ENCODE measurements at places on chromosomes 11 and 22.

DNA sequence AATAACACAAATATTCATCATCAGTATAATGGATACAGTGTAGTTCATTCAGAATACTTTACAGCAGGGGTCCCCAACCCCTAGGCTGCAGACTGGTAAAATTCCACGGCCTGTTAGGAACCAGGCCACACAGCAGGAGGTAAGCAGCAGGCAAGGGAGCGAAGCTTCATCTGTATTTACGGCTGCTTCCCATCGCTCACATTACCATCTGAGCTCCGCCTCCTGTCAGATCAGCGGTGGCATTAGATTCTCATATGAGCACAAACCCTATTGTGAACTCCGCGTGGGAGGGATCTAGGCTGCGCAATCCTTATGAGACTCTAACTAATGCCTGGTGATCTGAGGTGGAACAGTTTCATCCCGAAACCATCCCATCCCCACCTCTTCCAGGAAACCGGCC lies 125.1 kb downstream of the SERGEF start:
- DNase-seq: no peak

DNA sequence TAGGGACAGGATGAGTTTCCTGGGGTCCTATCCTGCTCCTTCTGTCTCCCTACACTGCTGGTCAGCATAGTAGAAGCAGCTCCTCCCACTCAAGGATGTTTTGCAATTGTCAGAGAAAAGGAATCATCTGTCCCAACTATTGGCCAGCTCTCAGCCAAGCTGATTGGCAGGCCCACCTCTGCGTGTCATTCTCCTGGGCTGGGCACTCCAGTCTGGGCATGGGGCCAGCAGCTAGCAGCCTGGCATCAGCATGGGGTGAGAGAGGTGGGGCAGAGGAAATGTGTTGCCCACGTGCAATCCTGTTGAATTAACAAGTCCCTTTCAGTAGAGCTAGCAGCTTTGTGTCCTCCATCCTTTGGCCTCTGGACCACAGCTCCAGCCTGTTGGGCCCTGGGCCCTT lies 14.1 kb downstream of the ANKK1 start:
- DNase-seq: no peak

DNA sequence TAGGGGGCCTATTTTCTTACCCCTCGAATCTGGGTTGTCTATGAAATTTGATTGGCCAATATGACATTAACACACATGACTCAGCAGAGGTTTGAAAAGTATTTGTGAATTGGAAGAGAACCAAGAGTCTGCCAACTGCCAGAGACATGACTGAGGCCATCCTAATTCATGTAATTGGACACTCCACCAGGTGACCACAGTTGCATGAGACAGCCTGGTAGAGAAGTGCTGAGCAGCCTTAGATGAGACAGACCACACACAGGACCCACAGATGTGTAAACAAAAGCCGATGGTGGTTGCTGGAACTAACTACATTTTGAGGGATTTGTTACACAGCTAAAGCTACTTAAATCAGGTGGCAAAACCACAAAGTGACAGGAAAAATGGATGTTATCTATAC lies 855 bp upstream of the MS4A5 start:
- DNase-seq: no peak

DNA sequence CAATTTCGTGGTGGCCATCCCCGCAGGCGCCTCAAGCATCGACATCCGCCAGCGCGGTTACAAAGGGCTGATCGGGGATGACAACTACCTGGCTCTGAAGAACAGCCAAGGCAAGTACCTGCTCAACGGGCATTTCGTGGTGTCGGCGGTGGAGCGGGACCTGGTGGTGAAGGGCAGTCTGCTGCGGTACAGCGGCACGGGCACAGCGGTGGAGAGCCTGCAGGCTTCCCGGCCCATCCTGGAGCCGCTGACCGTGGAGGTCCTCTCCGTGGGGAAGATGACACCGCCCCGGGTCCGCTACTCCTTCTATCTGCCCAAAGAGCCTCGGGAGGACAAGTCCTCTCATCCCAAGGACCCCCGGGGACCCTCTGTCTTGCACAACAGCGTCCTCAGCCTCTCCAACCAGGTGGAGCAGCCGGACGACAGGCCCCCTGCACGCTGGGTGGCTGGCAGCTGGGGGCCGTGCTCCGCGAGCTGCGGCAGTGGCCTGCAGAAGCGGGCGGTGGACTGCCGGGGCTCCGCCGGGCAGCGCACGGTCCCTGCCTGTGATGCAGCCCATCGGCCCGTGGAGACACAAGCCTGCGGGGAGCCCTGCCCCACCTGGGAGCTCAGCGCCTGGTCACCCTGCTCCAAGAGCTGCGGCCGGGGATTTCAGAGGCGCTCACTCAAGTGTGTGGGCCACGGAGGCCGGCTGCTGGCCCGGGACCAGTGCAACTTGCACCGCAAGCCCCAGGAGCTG lies 24.8 kb downstream of the ADAMTS15 start:
- DNase-seq: no peak

- DNase-seq: no peak
These were observed 408.9 kb upstream of the SYN3 start for GRCh38 chr22:33467080-33467479.
